ENCODE measurements at places on chromosomes 6 and 20. TPM values are rescaled to one million over a fixed set of nuclear protein-coding genes. Genes with fewer than 3 reads are reported as not detected.

Gene MOG
- not detected for total RNA-seq

Gene PHACTR3
- total RNA-seq: 0.38 TPM

Gene PTGIS
- not detected for total RNA-seq

Gene PPP1R3G
- 0.04 TPM for total RNA-seq

Gene ZC2HC1B
- total RNA-seq: not detected

Gene HS3ST5
- not detected for total RNA-seq

Gene CDK19
- 2.5 TPM for total RNA-seq

Gene BLTP3A
- 3.1 TPM for total RNA-seq

Gene HCK
- total RNA-seq: not detected

Gene NOX3
- total RNA-seq: not detected

Gene LSM2
- total RNA-seq: 95.7 TPM

Gene FAXC
- total RNA-seq: 1.4 TPM

Gene SYTL3
- 0.70 TPM for total RNA-seq

Gene PAX1
- total RNA-seq: not detected

Gene FOXC1
- 3.5 TPM for total RNA-seq

Gene SLC25A27
- 4.4 TPM for total RNA-seq

Gene CLPSL2
- total RNA-seq: not detected

Gene WFDC2
- not detected for total RNA-seq

Gene TRIM15
- total RNA-seq: not detected

Gene MUC22
- total RNA-seq: not detected

Gene IL20RA
- 2.0 TPM for total RNA-seq

Gene PCSK2
- total RNA-seq: not detected

Gene GLP1R
- total RNA-seq: not detected

Gene HUS1B
- total RNA-seq: 0.55 TPM

Gene WFDC12
- not detected for total RNA-seq

Gene SMLR1
- total RNA-seq: not detected

Gene OR2B6
- not detected for total RNA-seq

Gene FAM184A
- total RNA-seq: 0.53 TPM

All from hair follicular keratinocyte (primary cell).